HCT116 (cell line): ENCODE measurements at places on chromosomes 11 and 22. TPM values are rescaled to one million over a fixed set of nuclear protein-coding genes. Genes with fewer than 3 reads are reported as not detected.
A peak's percentile ranks its signal among the peaks of the same experiment; 100 is the strongest.

DNA sequence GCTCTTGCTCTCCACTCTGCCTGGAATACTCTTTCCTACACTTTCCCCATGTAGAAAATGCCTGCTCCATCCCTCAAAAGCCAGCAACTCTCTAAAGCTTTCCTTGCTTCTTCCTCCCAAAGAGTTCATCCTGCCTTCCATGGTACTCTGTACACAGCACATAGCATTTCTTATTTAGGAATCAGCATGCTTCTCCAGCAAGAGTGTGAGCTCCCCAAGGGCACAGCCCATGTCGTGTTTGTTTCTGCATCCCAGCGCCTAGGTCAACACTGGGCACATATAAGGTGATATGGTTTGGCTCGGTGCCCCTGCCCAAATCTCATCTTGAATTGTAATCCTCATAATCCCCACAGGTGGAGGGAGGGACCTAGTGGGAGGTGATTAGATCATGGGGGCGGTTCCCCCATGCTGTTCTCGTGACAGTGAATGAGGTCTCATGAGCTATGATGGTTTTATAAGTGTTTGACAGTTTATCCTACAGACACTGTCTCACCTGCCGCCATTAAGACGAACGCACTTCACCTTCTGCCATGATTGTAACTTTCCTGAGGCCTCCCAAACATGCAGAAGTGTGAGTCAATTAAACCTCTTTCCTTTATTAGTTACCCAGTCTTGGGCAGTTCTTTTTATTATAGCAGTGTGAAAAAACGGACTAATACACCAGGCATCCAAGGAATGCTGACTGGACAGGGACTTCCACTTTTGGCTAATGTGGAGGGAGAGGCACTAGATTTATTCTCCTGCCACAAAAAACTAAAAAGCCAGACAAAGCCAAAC is 8.2 kb downstream of the VPS37C start:
- H3K4me1 ChIP-seq: peaks cover 46% of the 10 kb centered on the region
- no peak overlapping the region for H3K4me3 ChIP-seq

- H3K27ac ChIP-seq: no peak overlapping the region
- no peaks in the 10 kb centered on the region for H3K27me3 ChIP-seq
- DNase-seq: no peak
- no peak overlapping the region for H3K4me3 ChIP-seq
- H3K36me3 ChIP-seq: peaks cover 5% of the 10 kb centered on the region
- H3K4me1 ChIP-seq: peaks cover 12% of the 10 kb centered on the region
Observed at GRCh38 chr11:130913268-130913667, 3.0 kb downstream of the SNX19 start.

The MYO7A gene
- total RNA-seq: 1.8 TPM

The FERMT3 gene
- 4.3 TPM for total RNA-seq

GRCh38 chr11:2542406-2542805 is 97.6 kb downstream of the KCNQ1 start:
- H3K27me3 ChIP-seq: no peaks in the 10 kb centered on the region
- no peak overlapping the region for H3K27ac ChIP-seq
- no peaks in the 10 kb centered on the region for H3K4me1 ChIP-seq
- no peak overlapping the region for H3K4me3 ChIP-seq

The CNTF gene
- total RNA-seq: 2.3 TPM

DNA sequence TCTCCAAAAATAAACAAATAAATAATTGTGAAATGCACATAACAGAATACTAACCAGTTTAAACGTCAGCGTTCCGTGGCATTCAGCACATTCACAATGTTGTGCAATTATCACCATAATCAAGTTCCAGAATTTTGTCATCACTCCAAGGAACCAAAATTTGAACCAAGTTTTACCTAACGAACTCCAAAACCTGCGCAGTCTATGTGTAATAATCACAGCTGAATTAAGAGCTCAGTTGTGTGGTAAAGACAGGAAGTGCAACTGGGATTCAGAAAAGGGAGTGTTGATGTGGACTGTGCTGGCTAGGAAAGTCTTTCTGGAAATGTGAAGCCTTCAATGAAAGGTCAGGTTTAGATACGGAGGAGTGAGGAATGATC is 5.4 kb upstream of the MCAM start:
- peaks cover 22% of the 10 kb centered on the region for H3K4me1 ChIP-seq
- H3K27ac ChIP-seq: no peak overlapping the region
- no peaks in the 10 kb centered on the region for H3K36me3 ChIP-seq
- no peak overlapping the region for H3K4me3 ChIP-seq

DNA sequence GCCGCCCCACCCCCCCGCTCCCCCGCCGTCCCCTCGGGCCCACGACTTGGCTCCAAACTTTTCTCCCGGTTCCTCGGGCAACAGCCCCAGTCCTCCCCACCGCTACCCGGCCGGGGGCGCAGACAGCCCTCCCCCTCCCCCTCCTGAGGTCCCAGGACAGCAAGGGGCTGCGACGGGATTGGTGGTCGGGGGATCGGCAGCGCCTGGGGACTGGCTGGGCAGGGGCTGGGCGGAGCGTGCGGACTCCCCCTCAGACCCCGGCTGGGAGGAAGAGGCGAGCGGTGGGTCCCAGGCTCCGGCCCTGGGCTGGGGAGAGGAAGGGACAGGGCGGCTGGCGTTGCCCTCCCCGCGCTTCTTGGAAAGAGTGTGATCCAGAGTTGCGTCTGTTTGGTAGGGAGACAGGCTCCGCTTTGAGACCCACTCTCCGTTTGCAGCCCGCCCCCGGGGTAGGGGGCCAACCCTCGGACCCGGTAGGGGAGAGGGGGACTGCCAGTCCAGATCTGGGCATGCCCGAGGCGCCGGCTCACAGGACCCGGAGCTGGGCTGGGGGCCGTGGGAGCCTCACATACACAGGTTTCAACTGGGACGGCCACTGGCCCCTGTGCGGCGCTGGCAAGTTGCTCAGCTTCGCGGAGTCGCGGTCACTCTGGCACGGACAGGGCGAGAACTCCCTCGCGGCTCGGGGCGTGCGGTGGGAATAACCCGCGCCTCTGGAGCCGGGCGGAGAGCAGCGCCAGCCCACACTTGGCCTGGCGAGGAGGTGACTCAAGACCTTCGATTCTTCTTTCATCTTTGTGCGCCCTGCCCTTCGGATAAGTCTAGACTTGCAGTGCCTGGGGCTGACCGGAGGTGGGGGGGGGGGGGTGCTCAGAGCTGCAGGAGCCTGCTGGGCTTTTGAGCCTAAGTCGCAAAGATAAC is 999 bp downstream of the TSKU start:
- peaks cover 52% of the 10 kb centered on the region for H3K4me1 ChIP-seq
- H3K36me3 ChIP-seq: no peaks in the 10 kb centered on the region
- peak overlapping the region; percentile 88 for H3K27ac ChIP-seq
- H3K4me3 ChIP-seq: peak overlapping the region; percentile 85
- no peaks in the 10 kb centered on the region for H3K27me3 ChIP-seq
- peak; percentile 55 for DNase-seq

- H3K27me3 ChIP-seq: no peaks in the 10 kb centered on the region
- H3K4me3 ChIP-seq: no peak overlapping the region
- no peaks in the 10 kb centered on the region for H3K36me3 ChIP-seq
- DNase-seq: no peak
- no peak overlapping the region for H3K27ac ChIP-seq
- H3K4me1 ChIP-seq: peaks cover 12% of the 10 kb centered on the region
Observed at GRCh38 chr11:12546122-12546521, 128.1 kb upstream of the TEAD1 start.

DNA sequence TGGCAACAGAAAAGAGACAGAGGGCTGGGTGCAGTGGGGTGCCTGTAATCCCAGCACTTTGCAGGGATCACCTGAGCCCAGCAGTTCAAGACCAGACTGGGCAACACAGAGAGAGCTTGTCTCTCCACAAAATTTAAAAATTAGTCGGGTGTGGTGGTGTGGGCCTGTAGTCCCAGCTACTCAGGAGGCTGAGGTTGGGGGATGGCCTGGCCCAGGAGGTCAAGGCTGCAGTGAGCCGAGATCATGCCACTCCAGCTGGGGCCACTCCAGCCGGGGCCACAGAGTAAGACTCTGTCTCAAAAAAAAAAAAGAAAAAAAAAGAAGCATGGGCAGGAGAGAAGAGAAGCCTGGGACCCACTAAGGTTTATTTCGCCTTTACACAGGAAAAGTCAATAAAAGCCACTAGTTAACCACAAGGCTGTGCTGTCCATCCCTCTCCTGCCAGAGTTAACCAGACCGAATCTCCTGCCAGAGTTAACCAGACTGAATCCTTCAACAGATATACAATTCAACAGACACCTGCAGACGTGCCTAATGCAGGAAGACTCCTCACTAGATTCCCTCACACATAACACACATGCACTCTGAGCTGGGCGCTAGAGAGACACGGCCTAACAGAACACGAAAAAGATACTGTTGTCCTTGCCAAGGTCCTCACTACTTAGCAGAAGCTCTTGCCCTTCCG is 29.8 kb downstream of the MICAL3 start:
- no peaks in the 10 kb centered on the region for H3K27me3 ChIP-seq
- H3K4me1 ChIP-seq: peaks cover 25% of the 10 kb centered on the region
- DNase-seq: no peak
- no peaks in the 10 kb centered on the region for H3K36me3 ChIP-seq
- H3K4me3 ChIP-seq: no peak overlapping the region

GRCh38 chr11:69657456-69657910 is 16.5 kb downstream of the CCND1 start:
- no peak overlapping the region for H3K27ac ChIP-seq
- no peak overlapping the region for H3K4me3 ChIP-seq
- no peak for DNase-seq
- peaks cover 5% of the 10 kb centered on the region; the same call in 1 of the 2 replicates for H3K36me3 ChIP-seq

The TESMIN gene
- total RNA-seq: 24.8 TPM

The TMEM218 gene
- total RNA-seq: 17.9 TPM

- H3K27ac ChIP-seq: no peak overlapping the region
- no peaks in the 10 kb centered on the region for H3K27me3 ChIP-seq
- no peaks in the 10 kb centered on the region for H3K36me3 ChIP-seq
- H3K4me3 ChIP-seq: no peak overlapping the region
- no peaks in the 10 kb centered on the region for H3K4me1 ChIP-seq
- no peak for DNase-seq
Observed at GRCh38 chr11:126929179-126930061, 71.2 kb downstream of the KIRREL3 start.

GRCh38 chr11:9473408-9473807 is 12.6 kb downstream of the ZNF143 start:
- no peaks in the 10 kb centered on the region for H3K27me3 ChIP-seq
- H3K4me1 ChIP-seq: no peaks in the 10 kb centered on the region
- H3K36me3 ChIP-seq: peaks cover 23% of the 10 kb centered on the region
- no peak for DNase-seq

The DGCR6 gene
- 4.6 TPM for total RNA-seq

- H3K36me3 ChIP-seq: no peaks in the 10 kb centered on the region
- no peak overlapping the region for H3K4me3 ChIP-seq
- H3K27ac ChIP-seq: no peak overlapping the region
Observed at GRCh38 chr22:42229455-42230149, 40.9 kb downstream of the TCF20 start.

- H3K27ac ChIP-seq: no peak overlapping the region
- H3K4me3 ChIP-seq: no peak overlapping the region
- H3K4me1 ChIP-seq: no peaks in the 10 kb centered on the region
- no peak for DNase-seq
- no peaks in the 10 kb centered on the region for H3K36me3 ChIP-seq
- no peaks in the 10 kb centered on the region for H3K27me3 ChIP-seq
Observed at GRCh38 chr11:126378763-126379162, 23.3 kb downstream of the ST3GAL4 start.

DNA sequence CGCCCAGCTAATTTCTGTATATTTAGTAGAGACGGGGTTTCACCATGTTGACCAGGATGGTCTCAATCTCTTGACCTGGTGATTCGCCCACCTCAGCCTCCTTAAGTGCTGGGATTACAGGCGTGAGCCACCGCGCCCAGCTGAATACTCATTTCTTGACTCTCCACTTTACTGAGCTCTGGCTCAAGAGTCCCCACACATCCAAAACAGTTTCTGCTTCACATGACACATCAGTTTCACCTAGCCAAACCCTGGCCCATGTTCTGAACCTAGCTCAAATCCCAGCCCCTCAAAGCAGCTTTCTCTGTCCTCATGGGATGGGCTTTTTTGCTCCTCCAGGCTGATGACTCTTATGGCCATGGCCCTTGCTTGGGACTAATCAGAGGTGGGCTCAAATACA is 9.8 kb downstream of the HYOU1 start:
- no peak overlapping the region for H3K27ac ChIP-seq
- H3K4me3 ChIP-seq: no peak overlapping the region
- no peak for DNase-seq
- no peaks in the 10 kb centered on the region for H3K27me3 ChIP-seq
- H3K36me3 ChIP-seq: peaks cover 47% of the 10 kb centered on the region
- no peaks in the 10 kb centered on the region for H3K4me1 ChIP-seq

DNA sequence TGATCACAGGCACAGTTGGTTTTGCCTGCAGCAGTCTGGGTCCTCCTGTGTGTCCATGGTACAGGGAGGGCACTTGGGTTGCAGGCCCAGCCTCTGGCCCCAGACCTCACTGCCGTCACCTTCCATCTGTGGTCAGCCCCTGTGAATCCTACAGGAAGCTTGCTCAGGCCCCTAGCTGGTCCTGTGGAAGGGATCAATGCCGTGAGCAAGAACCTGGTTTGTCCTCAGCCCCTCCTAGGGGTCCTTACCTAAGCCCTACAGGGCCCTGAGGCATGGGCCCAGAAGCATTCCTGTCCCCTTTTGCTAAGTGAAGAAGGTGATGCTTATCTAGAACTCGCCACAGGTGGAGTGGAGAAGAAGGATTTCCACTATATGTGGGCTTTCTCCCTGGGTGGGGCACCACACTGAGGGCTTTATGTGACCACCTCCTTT is 29.9 kb downstream of the MED15 start:
- no peak overlapping the region for H3K4me3 ChIP-seq
- H3K27me3 ChIP-seq: no peaks in the 10 kb centered on the region
- H3K27ac ChIP-seq: no peak overlapping the region

- no peaks in the 10 kb centered on the region for H3K27me3 ChIP-seq
- no peaks in the 10 kb centered on the region for H3K4me1 ChIP-seq
- H3K4me3 ChIP-seq: no peak overlapping the region
- no peaks in the 10 kb centered on the region for H3K36me3 ChIP-seq
- H3K27ac ChIP-seq: no peak overlapping the region
Observed at GRCh38 chr11:87252869-87253268, 215.1 kb downstream of the TMEM135 start.

The MIOX gene
- 0.39 TPM for total RNA-seq

GRCh38 chr11:107688322-107688918 is 23.4 kb downstream of the SLN start:
- no peak overlapping the region for H3K4me3 ChIP-seq
- no peaks in the 10 kb centered on the region for H3K36me3 ChIP-seq
- H3K27ac ChIP-seq: no peak overlapping the region
- DNase-seq: no peak
- H3K4me1 ChIP-seq: no peaks in the 10 kb centered on the region

- H3K27ac ChIP-seq: no peak overlapping the region
- no peaks in the 10 kb centered on the region for H3K27me3 ChIP-seq
- no peak overlapping the region for H3K4me3 ChIP-seq
- no peaks in the 10 kb centered on the region for H3K36me3 ChIP-seq
Observed at GRCh38 chr11:96741068-96741467, 351.3 kb downstream of the JRKL start.

- H3K27me3 ChIP-seq: no peaks in the 10 kb centered on the region
- DNase-seq: no peak
- no peak overlapping the region for H3K4me3 ChIP-seq
- H3K4me1 ChIP-seq: no peaks in the 10 kb centered on the region
- H3K27ac ChIP-seq: no peak overlapping the region
- H3K36me3 ChIP-seq: no peaks in the 10 kb centered on the region
Observed at GRCh38 chr11:115008799-115009198, 330.5 kb downstream of the NXPE2 start.

DNA sequence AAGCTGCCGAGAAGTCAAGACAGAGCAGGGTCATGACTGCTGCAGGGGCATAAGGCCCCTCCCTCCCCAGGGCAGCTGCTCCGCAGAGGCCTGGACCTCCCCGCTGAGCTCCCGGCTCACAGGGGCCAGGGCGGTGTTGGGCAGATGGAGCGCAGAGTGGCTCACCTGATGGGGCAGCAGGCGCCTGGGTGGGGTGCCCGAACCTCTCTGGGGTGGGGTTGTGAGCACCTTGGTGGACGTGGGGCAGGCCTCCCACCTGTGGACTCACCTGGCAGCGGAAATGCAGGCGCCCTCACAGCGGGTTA is 22.9 kb downstream of the MUC6 start:
- no peaks in the 10 kb centered on the region for H3K27me3 ChIP-seq
- DNase-seq: no peak
- H3K4me3 ChIP-seq: no peak overlapping the region
- no peaks in the 10 kb centered on the region for H3K4me1 ChIP-seq
- H3K27ac ChIP-seq: no peak overlapping the region
